ENCODE measurements at places on chromosomes 7 and 10.

- DNase-seq: peak; percentile 61
Measured at GRCh38 chr7:55192723-55193122, 172.4 kb upstream of the LANCL2 start.

GRCh38 chr7:29243910-29244655 is 49.5 kb downstream of the CHN2 start:
- DNase-seq: no peak

GRCh38 chr7:109696723-109697122 is 1127.0 kb downstream of the DNAJB9 start:
- peak; percentile 18 for DNase-seq

DNA sequence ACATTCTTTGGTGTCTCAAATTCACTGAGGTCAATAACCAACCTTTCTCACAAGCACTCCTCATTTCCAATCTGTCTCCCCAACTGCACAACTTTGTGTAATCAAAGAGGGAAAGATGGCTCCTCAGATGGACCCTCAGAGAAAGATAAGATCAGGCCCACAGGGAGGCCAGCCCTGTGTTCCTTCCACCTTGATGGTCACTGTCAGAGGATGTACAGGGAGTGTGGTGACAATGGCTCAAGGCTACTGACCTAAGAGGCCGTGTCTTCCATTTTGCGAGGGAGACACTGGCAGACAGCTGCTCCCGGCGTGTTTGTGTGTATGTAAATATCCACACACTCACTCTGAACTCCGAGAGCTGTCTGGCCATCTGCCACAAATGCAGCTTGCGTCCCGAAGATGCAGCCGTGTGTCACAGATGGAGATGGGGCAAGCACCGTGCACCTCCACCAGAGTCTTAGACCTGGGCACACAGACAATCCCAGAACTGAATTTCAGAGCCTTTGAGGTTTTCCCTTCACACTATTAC is 712.1 kb upstream of the NRP1 start:
- no peak for DNase-seq

DNA sequence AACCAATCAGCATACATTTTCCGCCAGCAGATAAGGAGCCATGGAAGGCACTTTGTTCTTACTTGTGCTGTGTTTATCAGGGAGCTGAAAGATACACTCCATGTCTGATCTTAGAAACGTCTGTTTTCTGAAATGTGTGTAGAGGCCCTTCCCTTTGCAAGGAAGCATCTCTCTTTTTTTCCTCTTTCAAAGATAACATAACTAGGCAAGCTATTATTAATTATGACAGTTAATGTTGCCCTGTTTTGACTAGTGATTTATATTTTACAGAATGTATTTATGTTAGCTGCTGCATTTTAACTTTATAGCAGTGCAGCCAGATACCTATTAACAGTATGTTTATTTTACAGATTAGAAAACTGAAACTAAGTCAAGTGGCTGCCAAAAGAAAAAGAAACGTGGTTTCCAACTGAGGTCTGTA is 683.2 kb upstream of the IGFBP3 start:
- DNase-seq: no peak

GRCh38 chr10:35194906-35195305 is 68.3 kb downstream of the CREM start:
- peak; percentile 22 for DNase-seq

Measured in H4 (cell line).